ENCODE measurements at places on chromosomes 16 and 17. TPM values are rescaled to one million over a fixed set of nuclear protein-coding genes. Genes with fewer than 3 reads are reported as not detected.

Gene RTN4RL1
- not detected for total RNA-seq

Gene UBE2O
- total RNA-seq = 15.2 TPM

Gene PLEKHM1
- 62.5 TPM for total RNA-seq

Gene SSTR5
- total RNA-seq = not detected

Gene KRTAP4-9
- not detected for total RNA-seq

Gene TLCD3B
- not detected for total RNA-seq

Gene KRT39
- not detected for total RNA-seq

Gene CDRT15
- total RNA-seq = not detected

Gene ST6GALNAC1
- 4.0 TPM for total RNA-seq

Gene KCNH6
- total RNA-seq = not detected

Gene PRR11
- 1.3 TPM for total RNA-seq

Gene COX11
- 18.9 TPM for total RNA-seq

Gene LGALS9C
- 0.63 TPM for total RNA-seq

Gene ITGAL
- total RNA-seq = 150 TPM

Gene CD300E
- 64.4 TPM for total RNA-seq

Gene DNAH17
- under 0.01 TPM for total RNA-seq

Gene CSH2
- 0.10 TPM for total RNA-seq

Gene SLFN11
- total RNA-seq = 20.7 TPM

Gene MYADML2
- not detected for total RNA-seq

Gene SEPTIN12
- total RNA-seq = not detected

Gene ITGA2B
- total RNA-seq = 54.5 TPM

Gene PABPN1L
- not detected for total RNA-seq

Gene NRN1L
- total RNA-seq = not detected

Gene ACBD4
- total RNA-seq = 6.9 TPM

Gene ANKS4B
- total RNA-seq = not detected

Gene LRRC37A
- total RNA-seq = 10.9 TPM

Gene C16orf89
- not detected for total RNA-seq

Gene MRPL38
- total RNA-seq = 45.4 TPM

Gene ITGAX
- total RNA-seq = 190 TPM

Gene ACSM2A
- not detected for total RNA-seq

Gene HS3ST2
- not detected for total RNA-seq

Gene KRTAP2-3
- not detected for total RNA-seq

Gene SLC52A1
- total RNA-seq = not detected

Measured in mononuclear cell (primary cell).